H7 (cell line): ENCODE measurements at places on chromosomes 5 and 9. TPM values are rescaled to one million over a fixed set of nuclear protein-coding genes. Genes with fewer than 3 reads are reported as not detected.

DNA sequence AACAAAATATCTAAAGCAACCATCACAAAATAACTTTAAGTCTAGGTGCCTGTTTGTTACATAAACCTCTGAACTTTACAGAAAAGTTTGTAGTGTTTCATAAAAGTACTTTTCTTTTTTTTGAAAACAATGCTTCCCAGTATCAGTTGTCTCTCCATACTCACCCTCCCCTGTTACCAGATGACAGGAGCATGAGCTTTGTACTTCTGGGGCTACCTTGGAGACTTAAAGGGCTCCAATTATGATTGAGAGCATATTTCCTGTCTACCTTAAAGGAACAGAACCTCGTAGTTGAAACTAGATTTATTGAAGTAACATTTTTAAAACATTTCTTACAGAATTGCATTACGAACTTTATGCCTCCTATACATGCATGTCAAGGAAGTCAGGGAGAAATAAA, 55.4 kb upstream of the PPP1R2B start:
- DNase-seq, result no peak

DNA sequence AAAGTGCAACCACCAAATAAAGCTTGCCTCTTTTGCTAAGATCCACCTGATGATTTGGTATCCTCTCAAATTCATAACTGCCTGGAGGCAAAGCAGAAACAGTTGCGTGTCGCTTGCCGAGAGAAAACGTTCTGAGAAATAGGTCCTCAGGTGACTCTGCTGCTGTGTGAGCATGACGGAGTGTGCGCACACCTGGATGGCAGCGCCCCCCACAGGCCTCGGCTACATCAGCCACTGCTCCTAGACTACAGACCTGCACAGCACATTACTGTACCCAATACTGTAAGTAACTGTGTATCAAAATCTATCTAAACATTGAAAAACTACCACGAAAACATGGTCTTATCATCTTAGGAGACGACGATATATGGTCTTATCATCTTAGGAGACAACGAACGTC, 87.4 kb downstream of the CAMSAP1 start:
- peak; percentile 81 for DNase-seq

- DNase-seq, result no peak
These were observed 277.3 kb downstream of the GLIS3 start for GRCh38 chr9:4022435-4023067.

Gene GZMA
- not detected in 2 replicates for total RNA-seq

DNA sequence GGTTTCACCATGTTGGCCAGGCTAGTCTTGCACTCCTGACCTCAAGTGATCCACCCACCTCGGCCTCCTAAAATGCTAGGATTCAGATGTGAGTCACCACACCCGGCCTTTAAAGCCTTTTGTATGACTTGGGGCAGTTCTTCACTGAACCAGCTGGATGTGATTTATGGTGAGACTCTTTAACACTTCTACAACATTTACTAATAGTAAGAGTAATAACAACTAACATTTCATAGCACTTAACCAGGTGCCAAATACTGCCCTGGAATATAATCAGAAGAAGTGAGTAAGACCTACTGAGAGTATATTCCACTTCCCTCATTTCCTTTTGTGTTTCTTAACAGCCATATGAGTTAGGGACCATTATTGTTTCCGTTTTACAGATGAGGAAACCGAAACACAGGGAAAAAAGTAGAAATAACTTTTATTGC, 10.0 kb downstream of the ZSWIM6 start:
- DNase-seq, result no peak

Gene F2RL2
- 0.69 TPM in 1 of 2 replicates, not detected in the other for total RNA-seq
